Stimulated activated CD4-positive, alpha-beta T cell treated with anti-CD3 and anti-CD28 coated beads, TNF-alpha, amount 100 ng/mL, for 24 hours (primary cell): ENCODE measurements at places on chromosomes 13 and 19.

GRCh38 chr19:30431591-30431990 lies 59.4 kb downstream of the ZNF536 start:
- no peak for DNase-seq

- no peak for DNase-seq
Observed at GRCh38 chr13:20271441-20271840, 39.3 kb upstream of the GJB6 start.

DNA sequence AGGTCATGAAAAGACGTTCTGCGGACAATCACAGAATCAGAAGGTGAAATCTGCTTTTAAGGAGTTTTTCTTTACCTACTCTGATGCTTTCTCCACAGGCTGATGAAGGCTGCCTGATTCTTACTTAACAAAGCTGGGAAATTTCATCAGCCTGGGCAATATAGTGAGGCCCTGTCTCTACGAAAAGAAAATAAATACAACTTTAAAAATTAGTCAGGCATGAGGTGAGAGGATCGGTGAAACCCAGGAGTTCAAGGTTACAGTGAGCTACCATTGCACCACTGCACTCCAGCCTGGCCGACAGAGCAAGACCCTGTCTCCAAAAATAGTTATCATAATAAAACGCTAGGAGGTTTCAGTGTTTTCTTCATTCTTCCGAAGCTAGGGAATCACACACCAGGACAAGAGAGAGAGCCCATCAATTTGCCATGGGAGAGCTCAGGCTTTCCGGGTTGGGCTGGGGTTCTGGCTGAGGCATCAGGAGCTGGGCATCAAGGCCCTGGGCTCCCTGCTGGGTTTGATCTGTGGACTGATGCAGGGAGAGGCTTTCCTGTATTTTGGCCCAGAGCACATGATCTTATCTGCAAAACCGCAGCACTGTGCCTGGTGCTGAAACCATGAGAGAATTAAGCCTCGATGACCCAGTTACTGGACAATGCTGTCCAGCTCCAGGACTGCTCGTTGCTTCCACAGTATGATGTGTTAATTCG lies 25.1 kb upstream of the CEBPG start:
- DNase-seq: no peak

DNA sequence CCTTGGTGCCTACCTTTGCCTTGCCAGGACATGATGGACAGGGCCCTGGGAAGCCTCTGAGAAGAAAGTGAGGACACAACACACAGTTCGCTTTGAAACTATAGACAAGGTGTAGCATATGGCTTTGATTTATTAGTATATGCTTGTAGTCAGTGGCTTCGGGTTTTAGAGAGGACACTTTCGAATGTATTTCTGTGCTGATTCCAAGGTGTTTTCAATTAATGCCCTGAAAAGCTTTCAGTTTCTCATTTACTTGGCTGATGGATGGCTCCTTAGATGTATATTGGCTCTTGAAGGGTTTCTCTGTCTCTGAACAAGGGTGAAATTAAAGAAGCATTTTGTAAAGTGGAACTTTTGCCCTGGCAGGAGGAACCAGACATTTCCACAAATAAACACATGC lies 106.9 kb downstream of the POSTN start:
- DNase-seq: no peak

DNA sequence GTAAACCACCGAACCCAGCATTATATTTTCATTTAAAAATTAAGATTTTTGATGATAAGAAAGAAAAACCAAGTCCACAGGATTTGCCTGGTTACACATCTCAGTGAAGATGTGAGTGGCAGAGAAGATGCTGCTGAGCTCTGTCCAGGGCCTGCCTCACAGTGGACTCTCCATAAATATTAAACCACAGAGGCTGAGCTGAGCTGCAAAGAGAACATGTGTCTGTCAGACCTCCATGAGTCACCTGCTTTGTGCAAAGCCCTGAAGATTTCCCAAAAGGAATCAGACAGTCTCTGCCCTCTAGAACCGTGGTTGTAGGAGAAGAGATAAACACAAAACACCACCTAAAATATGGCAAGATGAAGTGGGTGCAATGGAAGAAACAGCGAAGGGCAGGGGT lies 127.2 kb upstream of the TSC22D1 start:
- no peak for DNase-seq
